NCI-H446 (cell line): ENCODE measurements at places on chromosomes 7 and 10.

GRCh38 chr10:115985786-115986185, 287.2 kb downstream of the GFRA1 start:
- no peak for DNase-seq

DNA sequence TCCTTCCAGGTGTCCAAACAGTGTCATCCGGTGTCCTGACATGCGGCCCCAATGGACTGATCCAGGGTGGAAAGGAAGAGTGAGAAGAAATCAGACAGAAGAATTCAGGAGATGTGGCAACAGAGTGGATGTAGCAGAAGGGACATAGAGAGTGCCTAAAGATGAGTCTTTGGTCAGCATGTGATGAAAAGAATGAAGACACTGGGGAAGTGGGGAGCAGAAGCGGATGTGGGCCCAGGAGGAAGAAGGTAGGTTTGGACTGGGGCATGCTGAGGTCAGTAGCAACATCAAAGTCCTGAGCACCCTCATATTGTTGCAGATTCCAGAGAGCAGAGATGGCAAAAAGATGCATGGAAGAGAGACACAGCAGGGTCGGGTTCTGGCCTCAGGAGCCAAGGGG, 71.8 kb upstream of the STEAP1B start:
- no peak for DNase-seq

DNA sequence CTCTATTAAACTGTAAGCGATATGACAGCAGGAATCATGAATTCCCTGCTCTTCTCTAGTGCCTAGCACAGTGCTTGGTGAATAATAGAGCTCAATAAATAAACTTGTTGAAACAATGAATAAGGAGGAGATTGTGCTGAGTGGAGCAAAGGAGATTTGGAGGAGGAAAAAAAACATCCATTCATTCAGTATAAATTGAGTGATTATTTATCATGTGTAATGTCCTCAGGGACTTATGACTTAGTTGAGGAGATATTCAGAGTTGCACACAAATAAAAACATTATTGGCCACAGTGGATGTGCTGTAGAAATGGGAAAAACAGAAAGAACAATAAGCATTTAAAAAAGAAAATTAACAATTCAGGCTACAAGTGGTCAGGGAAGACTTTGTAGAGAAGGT, 125.7 kb downstream of the FOXP2 start:
- DNase-seq, result no peak

DNA sequence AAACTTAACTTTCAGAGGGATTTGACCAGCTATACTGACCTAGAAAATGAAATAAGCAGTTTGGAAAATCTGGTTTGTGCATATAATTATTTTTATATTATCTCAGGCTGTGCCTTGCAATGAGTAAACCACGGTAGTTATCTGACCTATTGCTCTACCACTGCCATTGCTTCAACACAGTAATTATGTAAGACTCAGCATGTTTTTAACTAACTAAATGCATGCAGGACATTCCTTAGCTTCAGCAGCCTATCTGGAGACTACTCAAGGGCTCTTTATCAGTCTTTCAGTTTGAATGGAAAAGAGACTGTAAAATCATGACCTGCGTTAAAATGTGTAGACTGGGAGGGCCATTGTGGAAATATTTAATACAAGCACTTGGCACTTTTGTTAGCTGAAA, 22.5 kb downstream of the CHN2 start:
- no peak for DNase-seq

DNA sequence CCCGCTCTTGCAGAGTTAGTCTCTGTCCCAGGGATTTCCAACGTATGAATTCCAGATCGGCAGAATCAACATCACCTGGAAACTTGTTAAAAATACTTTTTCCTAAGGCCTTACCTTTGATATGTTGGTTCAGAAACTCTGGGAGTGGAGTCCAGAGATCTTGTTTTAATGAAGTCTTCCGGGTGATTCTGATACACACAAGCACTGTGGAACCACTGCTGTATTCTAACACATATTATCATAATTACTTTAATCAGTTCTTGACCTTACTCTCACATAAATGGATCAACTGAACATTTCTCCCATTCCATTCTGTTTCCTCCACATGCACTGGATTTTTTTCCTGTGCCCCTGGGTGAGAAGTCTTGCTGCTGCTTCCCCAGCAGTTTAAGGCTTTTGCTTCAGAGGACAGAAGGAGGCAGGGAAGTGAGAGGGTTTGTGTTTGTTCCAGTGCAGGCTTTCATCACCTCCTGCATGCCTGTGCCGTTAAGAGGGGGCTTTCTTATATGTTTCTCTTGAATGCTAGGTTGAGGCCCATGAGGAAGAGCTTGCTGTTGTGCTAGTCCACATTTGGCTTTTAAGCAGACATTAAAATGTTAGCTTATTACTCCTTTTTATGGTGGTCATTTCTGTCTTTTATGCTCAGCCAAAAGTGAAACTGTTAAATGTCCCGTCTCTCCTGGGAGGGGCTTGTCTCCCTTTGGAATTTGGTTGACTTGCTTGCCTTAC, 32.4 kb downstream of the CCSER2 start:
- no peak for DNase-seq
